Coronary artery (tissue), 2 donors: ENCODE measurements at places on chromosomes 4 and X.

DNA sequence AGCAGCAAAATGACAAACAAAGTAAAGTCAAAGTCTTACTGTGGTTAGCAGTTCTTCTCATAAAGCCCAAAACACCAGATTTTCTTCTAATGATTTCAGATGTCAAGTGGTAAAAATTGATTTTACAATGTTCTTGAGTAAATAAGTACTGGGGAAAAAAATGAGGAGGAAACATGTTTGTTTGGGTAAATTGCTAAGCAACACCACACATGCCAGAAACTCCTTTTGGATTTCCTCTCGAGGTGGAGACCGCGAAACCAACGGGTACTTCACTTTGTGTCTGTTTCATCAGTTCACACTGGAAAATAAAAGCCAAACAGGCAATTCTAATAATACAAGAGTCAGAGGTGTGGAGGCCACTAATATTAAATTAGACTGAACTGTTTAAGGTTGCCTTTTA is 4.6 kb upstream of the PKD2 start:
- DNase-seq, result no peak

GRCh38 chrX:133493366-133493765 is 78.1 kb upstream of the GPC4 start:
- no peak for DNase-seq

DNA sequence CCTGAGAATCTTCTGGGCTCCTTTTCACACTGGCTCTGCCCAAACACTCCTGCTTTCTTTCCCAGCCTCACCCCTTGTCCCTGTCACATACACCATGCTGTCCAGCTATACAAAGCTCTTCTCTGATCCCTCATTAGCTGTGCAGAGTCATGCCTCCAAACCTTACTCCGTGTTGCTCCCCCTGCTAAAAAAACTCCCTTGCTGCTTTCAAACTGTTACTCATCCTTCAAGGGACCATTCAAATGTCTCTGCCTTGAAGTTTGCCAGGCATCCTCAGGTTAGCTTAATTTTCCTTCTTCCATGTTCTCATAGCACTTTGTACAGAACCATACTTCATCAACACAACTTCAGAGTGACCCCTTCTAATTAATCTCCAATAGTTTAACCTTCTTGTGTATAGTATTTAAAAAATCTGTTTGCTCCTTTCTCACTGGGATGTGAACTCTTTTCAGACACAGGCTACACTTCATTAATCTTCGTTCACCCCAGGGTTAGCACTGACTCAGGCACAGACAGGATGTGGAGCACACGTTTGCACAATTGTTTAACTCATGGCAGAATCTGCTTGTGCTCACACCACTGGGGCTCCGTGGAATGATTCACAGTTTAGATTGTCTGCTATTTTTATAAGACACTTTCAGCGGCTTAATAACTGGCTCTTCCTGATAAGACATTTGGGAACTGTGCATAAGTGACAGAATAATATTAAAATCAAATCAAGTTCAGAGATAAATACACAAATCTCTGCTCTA is 21.4 kb upstream of the SEL1L3 start:
- DNase-seq, result no peak

- DNase-seq, result no peak
These were observed 60.5 kb upstream of the TAB3 start for GRCh38 chrX:30949554-30949953.
